ENCODE measurements at places on chromosomes 6 and 20.

DNA sequence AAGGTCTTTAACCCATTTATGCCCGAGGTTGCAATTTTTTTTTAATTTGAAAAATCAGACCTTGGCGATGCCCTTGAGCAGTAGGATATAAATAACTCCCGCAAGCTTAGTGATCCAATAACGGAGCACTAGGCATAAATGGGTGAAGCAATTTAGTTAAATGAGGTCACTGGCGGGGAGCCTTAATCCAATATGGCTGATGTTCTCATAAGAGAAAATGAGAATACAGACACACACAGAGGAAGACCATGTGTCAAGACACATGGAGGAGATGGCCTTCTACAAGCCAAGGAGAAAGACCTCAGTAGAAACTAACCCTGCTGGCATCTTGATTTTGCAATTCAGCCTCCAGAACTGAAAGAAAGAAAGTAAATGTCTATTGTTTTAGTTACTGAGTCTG lies 735 bp downstream of the SIRPG start:
- no peak for DNase-seq

- no peak for DNase-seq
Measured at GRCh38 chr6:167047554-167047953, 48.4 kb downstream of the CEP43 start.

DNA sequence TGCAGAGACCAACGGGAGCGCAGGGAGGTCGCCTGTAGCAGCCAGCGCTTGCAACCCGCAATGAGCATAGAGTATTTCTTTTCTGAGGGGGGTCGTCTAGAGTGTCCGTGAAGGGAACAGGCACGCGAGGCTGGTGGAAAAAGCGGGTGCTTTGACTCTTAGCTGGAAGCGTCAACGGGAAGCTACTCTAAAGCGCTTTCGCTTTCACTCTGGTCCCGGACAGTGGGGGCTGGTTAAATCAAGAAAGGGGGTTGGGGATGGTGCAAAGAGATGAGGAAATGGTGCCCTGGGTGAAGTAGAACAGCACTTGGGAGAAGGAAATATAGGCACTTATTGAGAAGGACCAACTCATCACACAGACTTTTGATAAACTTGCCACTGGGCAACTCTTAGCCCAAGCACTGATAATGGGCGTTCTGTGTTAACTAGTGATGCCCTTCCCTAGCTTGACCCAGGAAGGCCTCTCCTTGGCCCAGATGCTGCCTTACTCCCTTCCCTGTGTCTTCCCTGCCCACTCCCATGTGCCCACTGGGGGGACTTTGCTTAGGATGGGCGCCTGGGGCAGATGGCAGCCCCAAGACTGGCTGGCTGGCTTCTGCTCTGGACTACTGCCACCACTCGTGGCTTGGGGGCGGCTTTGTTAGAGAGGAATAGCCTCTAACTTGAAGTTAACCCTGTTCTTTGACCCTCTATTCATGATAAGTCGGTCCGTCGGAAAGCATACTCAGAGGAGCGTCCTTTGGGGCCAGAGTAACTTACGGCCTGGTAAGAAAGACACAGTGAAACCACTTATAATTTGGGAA lies 585 bp downstream of the PSMB9 start:
- no peak for DNase-seq

GRCh38 chr20:39886650-39887190 lies 802.3 kb downstream of the MAFB start:
- no peak for DNase-seq

DNA sequence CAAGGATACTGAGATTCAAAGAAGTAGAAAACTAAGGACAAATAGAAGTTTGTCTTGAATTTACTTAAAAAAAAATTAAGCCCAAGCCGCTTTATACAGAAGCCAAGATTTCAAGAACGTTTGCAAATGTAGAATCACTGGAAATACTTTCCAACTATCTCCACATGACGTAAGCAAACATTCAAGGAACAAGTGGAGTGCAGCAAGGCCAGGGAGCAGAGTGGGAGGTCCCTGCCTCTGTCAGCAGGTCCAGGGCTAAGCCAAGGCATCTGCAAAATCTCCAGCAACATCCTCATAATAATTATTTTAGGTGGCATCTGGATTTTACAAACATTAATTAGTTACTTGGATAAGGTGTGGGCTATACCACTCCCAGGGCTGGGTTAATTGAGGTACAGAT lies 60.1 kb upstream of the AKIRIN2 start:
- no peak for DNase-seq

All from NCI-H2171 treated with DMSO at 0.1 percent for 48 hours (cell line).